ENCODE measurements at places on chromosomes 7 and 10. TPM values are rescaled to one million over a fixed set of nuclear protein-coding genes. Genes with fewer than 3 reads are reported as not detected.

- no peak for DNase-seq
These were observed 239.2 kb downstream of the COBL start for GRCh38 chr7:51077316-51077986.

Gene EGR2
- total RNA-seq, result 1.6 TPM

GRCh38 chr7:108097703-108098102 is 32.5 kb downstream of the LAMB4 start:
- no peak for DNase-seq

DNA sequence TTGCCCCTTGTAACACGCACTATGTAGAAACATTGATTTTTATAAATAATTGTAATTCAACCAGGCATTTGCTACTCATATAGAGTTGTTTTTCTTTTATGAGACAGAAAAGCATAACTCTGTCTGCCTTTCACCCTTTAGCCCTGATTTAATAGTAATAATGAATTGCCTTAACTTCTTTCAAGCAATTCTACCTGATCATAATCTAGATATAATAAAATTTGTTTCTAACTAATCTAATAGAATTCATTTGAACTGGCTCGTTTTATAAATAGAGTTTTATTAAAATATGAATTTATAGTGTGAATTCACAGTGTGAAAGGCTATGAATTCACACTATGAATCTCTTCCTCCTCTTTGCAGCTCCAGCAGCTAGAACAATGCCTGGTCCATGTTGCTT is 184.1 kb upstream of the PTN start:
- DNase-seq, result no peak

GRCh38 chr10:21387868-21388267 is 137.6 kb downstream of the SKIDA1 start:
- DNase-seq, result no peak

DNA sequence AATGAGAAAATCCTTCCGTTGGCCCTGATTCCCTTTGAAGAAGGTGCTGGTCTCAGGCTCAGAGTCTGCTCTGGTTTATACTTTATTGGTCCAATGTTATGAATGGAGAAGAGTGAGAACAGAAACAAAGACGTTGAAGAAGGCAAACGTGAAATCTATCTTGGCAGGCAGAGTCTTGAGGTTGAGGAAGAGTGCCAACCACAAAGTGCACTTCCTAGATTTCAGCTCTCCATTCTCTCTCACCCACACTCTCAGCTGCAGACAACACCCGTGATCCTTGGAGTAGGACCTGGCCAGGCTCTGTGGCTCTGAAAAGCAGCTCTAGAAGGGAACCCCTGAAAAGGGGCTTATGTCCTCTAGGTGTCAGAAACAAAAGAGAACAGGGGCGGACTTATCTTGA is 128.9 kb upstream of the PLXNA4 start:
- DNase-seq, result no peak

GRCh38 chr10:5965266-5965665 is 12.1 kb downstream of the IL15RA start:
- no peak for DNase-seq

DNA sequence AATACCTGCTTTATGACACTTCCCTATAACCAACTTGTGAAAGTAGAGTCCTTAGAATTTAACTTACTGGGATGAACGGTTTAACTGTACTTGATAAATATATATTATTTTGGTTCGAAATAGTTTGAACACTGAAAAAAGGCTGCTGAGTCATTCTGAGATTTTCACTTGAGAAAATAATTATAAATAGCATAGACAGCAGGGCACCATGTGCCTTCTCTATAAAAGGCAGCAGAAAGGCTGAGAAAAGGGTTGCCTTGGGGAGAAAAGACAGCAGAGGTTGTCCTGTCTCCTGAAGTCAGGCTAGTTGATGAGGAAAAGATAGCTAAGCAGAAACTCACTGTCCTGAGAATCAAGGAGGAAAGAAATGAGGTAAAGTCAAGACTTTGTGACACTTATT is 92.4 kb downstream of the CTTNBP2 start:
- DNase-seq, result no peak

GRCh38 chr7:11552676-11553296 is 279.2 kb downstream of the THSD7A start:
- DNase-seq, result no peak

DNA sequence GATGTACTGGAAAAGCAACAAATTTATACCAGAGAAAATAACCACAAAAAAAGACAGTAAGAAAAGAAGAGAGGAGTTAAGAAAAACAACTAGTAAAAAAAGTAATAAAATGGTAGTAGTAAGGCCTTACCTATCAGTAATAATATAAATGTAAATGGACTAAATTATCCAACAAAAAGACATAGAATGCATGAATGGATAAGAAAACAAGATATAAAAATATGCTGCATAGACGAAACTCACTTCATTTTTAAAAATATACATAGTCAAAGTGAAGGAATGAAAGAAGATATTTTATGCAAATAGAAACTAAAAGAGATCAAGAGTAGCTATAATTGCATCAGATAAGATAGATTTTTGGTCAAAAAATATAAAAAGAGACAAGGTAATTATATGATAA is 739.1 kb downstream of the DNAJB9 start:
- no peak for DNase-seq

- DNase-seq, result no peak
These were observed 70.5 kb upstream of the COL13A1 start for GRCh38 chr10:69731184-69731583.

GRCh38 chr7:115674467-115675024 is 356.0 kb downstream of the TFEC start:
- no peak for DNase-seq

GRCh38 chr10:14309593-14309992 is 21.1 kb downstream of the FRMD4A start:
- no peak for DNase-seq

DNA sequence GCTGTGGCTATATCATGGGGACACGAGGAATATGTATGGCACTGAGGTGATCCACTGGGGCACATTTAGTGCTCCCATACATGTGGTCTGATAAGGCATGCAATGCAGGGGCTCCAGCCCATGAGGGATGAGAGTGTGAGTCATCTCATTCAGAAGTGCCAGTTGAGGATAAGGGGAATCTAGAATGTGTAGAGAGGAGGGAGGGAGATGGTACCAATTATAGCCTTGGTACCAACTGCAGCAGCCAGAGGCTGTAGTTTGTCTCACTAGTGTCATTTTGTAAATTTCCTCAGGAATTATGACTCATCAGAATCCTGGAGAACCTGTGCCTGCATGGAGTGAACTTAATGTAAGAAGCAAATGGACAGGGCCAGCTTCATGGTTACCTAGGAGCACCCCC is 46.2 kb downstream of the LAMB4 start:
- peak; percentile 29 for DNase-seq

GRCh38 chr10:110498982-110499795 is 1.5 kb downstream of the DUSP5 start:
- no peak for DNase-seq

Gene MALRD1
- 1.2 TPM for total RNA-seq

DNA sequence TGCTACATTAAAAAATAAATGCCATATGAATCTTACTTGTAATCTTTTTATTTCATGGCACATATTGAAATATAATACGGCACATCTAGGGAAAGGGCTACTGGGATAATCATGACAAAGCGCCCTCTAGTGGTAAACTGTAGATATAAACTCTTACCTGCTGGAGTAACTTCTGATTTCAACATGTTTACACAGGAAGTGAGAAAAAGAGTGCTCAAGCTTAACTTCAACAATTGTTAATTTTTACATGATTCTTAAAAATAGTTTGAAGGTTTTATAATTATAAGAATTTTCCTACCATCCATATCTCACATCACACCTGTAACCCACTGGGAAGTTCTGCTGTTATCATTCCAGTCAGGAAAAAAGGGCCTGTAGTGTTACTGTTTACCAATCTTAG is 2.0 kb upstream of the HEPACAM2 start:
- peak; percentile 6 for DNase-seq

DNA sequence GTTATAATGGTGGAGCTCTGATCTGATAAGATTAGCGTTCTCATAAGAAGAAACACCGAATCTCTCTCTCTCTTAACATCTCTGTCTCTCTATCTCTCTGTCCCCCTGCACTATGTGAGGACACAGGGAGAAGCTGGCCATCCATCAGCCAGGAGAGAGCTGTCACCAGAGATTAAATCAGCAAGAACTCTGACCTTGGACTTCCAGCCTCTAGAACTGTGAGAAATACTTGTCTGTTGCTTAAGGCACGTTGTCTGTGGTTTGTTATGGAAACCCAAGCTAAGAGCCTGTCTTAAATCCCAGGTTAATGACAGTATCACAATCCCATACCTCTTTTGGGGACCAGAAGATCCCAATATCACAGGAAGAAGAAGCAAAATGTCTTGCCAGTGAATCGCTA is 132.0 kb upstream of the AKR1E2 start:
- DNase-seq, result no peak

DNA sequence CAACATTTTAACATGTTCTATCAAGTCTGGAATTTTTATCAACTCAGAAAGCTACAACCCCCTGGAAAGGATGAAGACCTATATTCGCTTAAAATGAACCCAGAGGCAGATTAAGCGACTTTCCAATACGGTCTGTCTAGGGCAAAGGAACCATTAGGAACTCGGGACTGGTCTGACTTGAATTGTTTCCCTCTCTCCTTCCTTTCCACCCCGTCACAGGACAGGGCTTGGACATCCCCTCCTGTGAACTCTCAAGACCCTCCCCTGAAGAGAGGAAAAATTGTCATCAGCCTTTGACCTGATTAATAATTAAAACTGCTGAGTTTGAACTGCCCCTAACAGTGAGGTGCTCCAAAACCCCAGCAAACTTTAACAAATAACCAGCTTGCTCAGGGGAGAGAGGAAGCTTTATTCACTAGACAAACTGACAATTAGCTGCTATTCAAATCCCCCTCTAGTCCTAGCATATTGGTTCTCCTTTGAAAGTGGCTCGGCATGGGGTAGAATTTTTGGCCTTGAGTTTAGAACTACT is 22.6 kb upstream of the SLF2 start:
- no peak for DNase-seq

DNA sequence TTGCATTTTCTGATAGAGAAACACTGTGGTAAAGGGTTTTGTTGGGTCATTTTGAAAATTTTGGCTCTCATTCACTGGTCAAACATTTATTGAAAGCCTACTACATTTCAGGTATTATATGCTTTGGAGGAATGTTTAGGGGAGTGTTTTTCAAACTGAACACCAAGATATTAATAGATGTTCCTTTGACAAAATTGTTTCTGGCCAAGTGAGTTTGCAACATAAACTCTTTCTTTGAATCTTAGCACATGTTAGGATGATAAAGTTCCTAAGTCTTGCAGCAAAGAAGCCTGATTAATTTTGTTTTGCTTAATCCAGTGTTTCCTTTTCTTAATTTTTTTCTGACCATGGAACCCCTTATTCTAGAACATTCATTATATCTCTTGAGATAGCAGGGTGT is 232.5 kb upstream of the PHYHIPL start:
- no peak for DNase-seq

Gene GPR15LG
- total RNA-seq, result not detected

- peak; percentile 11 for DNase-seq
These were observed 118.5 kb downstream of the VTI1A start for GRCh38 chr10:112565434-112566053.

- no peak for DNase-seq
These were observed 126.5 kb downstream of the HIPK2 start for GRCh38 chr7:139651308-139651707.

GRCh38 chr7:116211913-116212596 is 1.7 kb downstream of the TES start:
- no peak for DNase-seq

Gene TMEM213
- not detected for total RNA-seq

Gene CLDN15
- 2.9 TPM for total RNA-seq

Gene PSTK
- total RNA-seq, result 9.8 TPM

DNA sequence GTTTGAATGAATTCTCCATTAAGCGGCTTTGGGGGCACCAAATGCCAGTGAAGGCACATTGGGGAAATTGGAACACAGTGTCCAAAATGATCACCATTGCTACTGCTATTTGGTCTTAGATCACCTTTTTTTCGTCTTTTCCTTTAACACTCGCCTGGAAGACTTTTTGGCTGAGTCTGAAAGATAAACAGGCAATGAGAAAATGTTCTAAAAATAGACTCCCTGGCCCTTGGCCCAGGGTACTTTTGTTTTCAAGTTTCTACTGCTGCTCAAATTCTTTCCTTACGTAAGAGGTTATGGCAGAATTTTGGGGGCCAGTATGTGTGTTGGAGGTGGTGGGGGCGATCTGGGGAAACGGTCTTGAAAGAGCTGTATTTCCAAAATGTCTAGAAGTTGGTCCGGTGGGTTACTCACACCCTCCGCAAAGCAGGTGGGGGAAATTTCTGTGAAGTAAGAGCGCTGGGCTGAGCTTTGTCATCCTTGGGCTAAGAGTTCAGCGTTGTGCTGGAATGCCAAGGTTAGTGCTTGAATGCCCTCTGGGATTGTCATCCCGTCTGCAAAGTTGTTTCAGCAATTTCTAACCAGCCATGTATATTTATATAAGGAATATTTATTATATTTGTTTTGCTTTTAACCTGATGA is 1.3 kb upstream of the ITPRIP start:
- no peak for DNase-seq

GRCh38 chr7:115533785-115534184 is 496.8 kb downstream of the TFEC start:
- no peak for DNase-seq

- no peak for DNase-seq
These were observed 9.4 kb downstream of the ARPC1B start for GRCh38 chr7:99383791-99384370.

Gene UTF1
- total RNA-seq, result not detected

DNA sequence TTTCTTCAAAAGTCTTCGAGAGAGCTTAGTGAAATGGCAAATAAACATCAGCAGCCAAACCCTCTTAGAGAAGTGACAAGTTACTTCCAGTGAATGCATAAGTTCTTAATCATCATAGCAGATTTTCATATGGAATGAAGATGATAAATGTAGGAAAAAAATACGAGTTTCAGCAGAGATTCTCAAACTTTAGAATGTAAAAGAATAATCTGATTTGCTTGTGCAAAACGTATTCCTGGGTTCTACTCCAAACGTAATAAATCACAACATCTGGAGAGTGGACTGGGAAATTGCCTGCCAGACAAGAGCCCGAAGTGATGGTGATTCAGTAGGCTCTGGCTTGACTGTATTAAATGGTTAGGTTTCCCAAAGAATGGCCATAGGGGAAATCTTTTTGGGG is 62.2 kb downstream of the AKR1E2 start:
- no peak for DNase-seq

GRCh38 chr7:13998866-13999265 is 9.4 kb upstream of the ETV1 start:
- DNase-seq, result no peak

Gene ANXA8
- not detected for total RNA-seq

DNA sequence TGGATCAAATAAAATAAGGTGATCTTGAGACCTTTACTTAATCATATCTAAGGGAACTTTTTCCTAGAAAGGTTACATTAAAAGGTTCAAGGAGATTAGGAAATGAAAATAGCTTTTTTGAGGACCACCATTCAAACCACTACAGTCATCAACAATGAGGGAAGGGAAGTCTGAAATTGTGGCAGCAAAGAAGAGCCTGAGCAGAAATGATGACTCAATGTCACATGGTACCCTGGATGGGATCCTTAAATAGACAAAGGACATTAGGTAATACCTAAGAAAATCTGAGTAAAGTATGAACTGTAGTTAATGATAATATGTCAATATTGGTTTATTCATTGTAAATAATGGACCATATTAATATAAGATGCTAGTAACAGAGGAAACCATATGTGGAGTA is 236.0 kb downstream of the SEMA3D start:
- no peak for DNase-seq

GRCh38 chr7:151361193-151361959 is 19.8 kb downstream of the NUB1 start:
- DNase-seq, result no peak

Gene EGFR
- total RNA-seq, result 5.3 TPM

GRCh38 chr7:44534501-44534900 is 6.6 kb downstream of the NPC1L1 start:
- no peak for DNase-seq
